Panc1 (cell line): ENCODE measurements at places on chromosomes 4 and X.

DNA sequence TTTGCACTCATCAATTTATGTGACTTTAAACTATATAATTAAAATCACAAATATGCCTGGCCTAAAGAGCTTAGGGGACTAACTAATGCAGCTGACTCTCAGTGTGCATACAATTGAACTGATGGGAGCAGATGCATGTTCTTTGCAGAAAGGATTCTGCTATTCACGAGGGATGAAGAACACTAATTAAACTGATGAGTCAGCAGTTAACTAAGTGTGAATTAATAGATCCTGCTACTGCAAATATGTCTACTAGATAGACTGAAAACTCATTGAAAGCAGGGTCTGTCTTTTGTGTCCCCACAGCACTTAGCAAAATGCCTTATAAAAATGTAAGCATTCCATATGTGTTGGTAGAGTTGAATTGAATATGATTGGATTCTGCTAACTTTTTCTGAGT, 104.0 kb downstream of the SRPX start:
- no peak for DNase-seq

- no peak for DNase-seq
Observed at GRCh38 chrX:110750526-110751189, 45.0 kb downstream of the CHRDL1 start.

- DNase-seq = no peak
Observed at GRCh38 chrX:139020801-139021200, 309.3 kb upstream of the FGF13 start.

- no peak for DNase-seq
Observed at GRCh38 chr4:181008164-181008563, 1235.0 kb upstream of the TENM3 start.

DNA sequence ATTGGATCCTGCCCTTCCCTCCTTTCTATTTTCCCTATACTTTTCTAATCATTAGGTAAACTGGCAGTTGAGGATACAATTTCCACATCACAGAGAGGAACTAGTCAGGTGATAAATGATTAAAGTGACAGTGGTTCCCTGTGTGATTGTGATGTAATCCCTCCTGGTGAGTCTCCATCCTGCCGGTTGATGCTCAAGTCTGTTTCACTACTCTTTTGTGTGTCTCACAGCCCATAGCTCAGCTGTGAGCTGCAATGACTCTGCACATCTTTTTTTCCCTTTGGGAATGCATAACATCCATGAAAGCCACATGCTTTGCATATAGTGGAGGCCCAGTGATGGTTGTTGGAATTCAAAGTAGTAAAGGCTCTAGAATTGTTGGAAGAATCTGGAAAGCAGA, 60.4 kb downstream of the CCNI start:
- DNase-seq = no peak

- no peak for DNase-seq
Observed at GRCh38 chr4:86451560-86452330, 91.9 kb upstream of the MAPK10 start.

GRCh38 chr4:74456056-74456744, 11.3 kb downstream of the AREG start:
- DNase-seq = no peak

DNA sequence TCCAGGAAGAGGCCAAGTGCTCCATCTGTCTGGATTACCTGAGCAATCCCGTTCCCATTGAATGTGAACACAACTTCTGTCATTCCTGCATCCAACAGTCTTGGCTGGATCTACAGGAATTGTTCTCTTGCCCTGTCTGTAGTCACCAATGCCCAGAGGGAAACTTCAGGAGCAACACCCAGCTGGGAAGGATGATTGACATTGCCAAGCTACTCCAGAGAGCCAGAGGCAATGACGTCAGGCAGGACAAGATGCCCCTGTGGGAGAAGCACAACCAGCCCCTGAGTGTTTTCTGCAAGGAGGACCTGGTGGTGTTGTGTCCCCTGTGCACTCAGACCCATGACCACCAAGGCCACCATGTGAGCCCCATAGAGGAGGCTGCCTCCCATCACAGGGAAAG, 21.3 kb upstream of the TRIM60 start:
- no peak for DNase-seq

- DNase-seq = no peak
Observed at GRCh38 chrX:130778773-130779172, 124.2 kb downstream of the ENOX2 start.

GRCh38 chr4:150948710-150949109, 66.4 kb downstream of the LRBA start:
- DNase-seq = no peak

DNA sequence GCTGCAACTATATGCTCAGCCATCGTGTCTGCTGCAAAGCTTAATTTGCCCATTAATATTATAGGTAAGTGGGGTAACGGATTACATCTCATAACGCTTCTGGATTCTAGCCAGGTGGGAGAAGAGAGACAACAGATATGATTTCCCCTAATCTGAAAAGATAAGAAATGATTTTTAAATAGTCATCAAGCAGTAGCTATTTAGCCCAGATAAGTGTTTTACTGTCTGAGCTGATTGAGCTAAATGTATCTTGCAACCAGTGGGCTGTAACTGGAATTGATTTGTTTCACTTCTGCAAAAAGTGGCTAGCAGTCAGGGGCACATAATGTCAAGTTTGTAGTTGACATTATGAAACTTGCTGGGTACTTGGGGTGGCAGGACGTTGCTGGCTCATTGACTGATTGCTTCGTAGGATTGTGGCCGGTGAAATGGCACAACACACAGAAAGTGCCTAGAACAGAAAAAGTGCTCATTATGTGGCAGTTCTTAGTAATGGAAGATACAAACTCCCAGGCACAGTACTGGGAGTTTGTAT, 18.5 kb downstream of the LAP3 start:
- no peak for DNase-seq

DNA sequence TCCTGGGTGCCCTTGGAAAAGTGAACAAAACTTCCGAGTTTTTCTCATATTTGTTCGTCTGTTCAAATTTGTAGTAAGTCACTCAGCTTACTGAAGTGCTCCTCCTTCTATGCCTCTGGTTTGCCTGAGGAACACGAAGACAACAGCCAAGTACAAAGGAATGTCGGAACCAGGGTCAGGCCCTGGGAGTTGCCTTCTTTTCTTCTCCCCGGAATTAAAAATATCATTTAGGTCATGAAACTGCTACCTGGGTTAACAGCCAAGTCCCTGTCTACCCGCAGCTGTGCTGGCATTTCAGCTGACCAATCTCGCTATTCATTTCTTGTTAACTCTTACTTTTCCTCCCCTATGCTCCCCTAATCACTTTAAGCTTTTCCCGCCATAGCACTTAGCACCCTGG, 137.6 kb upstream of the TEX13D start:
- no peak for DNase-seq

- no peak for DNase-seq
Observed at GRCh38 chr4:148730766-148731165, 288.6 kb upstream of the NR3C2 start.

GRCh38 chr4:149095811-149096210, 653.6 kb upstream of the NR3C2 start:
- DNase-seq = no peak

- no peak for DNase-seq
Observed at GRCh38 chrX:13605611-13606010, 36.2 kb downstream of the EGFL6 start.

- no peak for DNase-seq
Observed at GRCh38 chr4:46968847-46969246, 24.5 kb downstream of the GABRA4 start.

DNA sequence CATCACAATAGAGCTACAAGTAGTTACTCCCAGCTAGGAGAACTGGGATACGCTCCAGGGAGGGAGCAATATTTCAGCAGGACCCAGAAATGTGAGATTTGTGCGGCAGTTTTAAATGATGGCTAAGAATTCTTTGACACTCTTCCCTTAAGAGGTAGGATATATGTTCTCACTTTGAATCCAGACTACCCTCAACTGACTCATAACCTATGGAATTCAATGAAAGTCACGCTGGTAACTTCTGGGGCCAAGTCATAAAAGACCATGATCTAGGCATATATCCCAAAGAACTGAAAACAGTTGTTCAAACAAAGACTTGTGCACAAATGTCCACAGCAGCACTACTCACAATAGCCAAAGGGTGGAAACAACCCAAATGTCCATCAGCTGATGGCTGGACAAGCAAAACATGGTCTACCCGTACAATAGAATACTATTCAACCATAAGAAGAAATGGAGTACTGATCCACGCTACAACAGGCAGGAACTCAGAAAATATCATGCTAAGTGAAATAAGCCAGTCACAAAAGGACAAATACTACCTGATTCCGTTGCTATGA, 10.5 kb downstream of the CD99L2 start:
- no peak for DNase-seq

DNA sequence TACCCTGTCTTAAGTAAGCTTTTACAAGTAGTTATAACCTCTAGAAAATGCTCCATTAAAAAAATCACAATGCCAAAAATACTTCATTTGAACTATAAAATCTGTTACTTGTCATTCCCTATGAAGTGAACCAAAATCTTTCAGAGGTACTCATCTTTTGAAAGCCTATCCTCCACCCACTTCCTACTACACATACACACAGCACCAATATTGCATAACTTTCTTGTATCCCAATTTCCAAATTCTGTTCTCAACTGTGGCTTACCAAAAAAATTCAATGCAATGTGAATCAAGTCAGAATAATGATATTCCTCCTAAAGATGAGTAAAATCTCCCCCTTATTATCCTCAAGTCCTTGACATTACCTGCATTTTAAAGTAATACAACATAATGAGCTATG, 15.9 kb downstream of the DHX15 start:
- DNase-seq = no peak

DNA sequence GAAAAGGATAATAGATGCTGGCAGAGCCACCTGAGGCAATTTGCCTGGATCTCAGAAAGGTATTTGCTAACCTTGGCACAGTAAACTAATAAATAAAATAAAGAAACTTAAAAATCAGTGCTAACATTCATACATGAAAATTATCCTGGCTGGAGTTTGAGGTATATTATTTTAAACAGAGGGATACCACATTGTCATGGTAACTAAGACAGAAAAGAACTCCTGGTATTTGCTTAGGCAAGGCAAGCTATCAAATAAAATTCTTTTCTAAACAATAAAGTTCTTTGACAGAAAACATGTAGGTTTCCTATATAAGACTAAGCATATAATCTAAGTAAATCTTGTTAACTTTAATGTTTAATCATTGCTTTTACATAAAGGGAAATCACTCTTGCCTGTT, 218.8 kb downstream of the MAGEB17 start:
- DNase-seq = no peak

DNA sequence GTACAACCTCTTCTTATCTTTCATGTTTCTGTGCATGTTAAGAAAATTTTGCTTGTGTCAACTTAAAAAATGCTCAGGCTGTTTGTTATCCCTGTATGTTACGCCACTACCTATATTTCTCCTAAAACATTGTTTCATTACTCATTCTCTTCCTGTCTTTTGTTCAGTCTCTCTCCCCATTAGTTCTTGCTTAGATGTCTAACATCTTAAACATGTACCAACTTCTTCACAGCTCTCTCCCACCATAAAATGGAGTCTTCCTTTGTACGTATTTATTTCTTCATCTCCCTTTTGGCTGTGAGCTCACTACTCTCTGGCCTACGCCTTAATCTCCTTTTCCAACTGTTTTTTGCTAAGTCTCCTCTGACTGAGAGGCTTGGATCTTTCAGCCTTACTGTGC, 36.4 kb downstream of the PCDH7 start:
- DNase-seq = no peak

DNA sequence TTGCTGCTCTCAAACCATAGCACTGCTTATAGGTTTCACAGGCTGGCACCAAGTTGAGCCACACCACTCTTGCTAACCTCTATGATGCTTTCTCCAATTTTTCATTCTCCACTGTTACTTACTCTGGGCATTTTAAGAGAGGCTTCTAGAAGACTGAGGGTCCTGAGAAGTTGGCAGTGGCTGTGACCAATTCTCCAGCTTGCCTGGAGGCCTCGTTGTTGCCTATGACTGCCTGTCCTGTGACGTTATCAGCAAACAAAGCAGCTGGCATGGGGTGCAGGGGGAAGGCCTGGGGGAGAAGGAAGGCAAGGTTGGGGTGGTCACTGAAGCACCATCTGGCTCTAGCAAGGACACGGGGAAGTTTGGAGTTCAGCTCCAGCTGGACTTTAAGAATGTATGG, 30.4 kb upstream of the PDLIM3 start:
- no peak for DNase-seq

- DNase-seq = no peak
Observed at GRCh38 chr4:124833831-124834505, 121.4 kb upstream of the ANKRD50 start.

GRCh38 chr4:37023504-37023903, 221.0 kb upstream of the NWD2 start:
- no peak for DNase-seq

DNA sequence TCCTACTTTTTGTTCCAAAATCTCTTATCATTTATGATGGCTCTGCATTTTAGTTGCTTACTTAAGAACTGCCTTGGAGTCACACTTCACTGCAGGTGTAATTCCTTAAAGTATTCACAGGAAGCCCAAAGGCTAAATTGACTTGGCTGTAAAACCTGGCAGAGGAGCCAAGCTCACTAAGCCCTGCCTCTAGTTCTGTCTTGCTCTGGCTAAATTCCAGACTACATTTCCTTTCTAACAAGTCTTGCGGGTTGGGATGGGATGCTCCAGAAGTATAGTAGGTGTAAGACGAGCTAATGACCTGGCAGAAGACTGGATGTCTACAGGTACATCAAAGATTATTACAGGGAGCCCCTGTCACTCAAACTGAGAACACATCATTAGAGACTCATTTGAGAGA, 924.0 kb upstream of the INTU start:
- no peak for DNase-seq

GRCh38 chrX:154059729-154060245, 37.7 kb downstream of the MECP2 start:
- DNase-seq = no peak

DNA sequence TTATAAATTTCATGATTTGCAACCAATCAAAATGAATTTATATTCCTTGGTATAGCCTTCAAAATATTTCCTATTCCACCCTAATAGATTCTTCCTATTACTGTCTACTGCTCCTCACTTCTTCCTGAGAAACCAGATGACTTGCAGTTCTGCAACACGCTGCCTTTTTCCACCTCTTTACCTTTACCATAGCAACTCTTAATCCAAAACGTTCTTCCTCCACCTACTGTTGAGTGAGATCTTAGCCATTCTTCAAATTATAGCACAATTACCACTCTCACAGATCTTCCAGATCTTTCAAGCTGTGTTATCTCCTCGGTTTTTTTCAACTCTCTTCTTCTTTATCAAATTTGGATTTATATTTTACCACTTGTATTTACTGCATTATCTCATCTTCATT, 289.8 kb downstream of the ADGRL3 start:
- no peak for DNase-seq

- DNase-seq = no peak
Observed at GRCh38 chr4:81648576-81649275, 177.0 kb upstream of the RASGEF1B start.
